CMK (cell line): ENCODE measurements at places on chromosomes 1 and 21.

DNA sequence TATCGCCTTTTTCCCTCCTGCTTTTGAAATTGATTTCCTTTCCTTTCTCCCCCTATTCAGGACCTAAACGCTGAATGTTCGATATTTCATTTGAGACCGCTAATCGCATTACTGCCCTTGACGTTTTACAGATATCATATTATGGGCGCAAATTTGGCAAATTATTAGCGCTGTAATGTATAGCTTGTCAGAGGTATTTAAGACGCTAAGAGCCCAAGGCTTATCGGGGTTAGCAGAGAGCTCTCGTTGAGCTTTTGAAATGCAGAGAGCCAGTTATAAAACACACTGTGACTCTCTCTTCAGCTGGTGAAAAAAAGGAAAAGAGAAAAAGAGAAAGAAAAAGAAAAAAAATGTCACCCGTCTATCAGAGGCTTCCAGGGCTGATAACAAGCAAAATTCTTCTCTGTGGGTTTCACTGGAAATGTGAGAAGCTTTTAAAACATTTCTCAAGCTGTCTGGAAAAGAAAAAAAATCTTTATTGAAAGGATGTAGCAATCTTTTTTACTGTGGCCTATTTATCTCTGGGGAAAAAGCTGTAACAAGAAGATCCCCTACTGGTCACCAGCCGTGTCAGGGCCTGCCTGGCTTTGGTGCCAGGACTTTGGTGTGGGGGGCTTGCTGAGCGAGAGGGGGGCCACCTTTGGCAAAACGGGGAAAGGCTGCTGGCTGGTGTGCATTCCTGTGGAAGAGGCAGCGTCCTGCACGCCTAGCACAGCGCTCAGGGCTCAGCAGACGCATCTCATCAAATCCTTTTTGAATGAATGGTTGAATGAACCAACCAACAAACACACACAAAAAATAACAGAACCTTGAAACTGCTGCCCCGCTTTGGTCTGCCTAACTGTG, 119.8 kb downstream of the RNF220 start:
- DNase-seq: no peak

- DNase-seq: no peak
Observed at GRCh38 chr1:181429462-181429861, 53.9 kb upstream of the CACNA1E start.

DNA sequence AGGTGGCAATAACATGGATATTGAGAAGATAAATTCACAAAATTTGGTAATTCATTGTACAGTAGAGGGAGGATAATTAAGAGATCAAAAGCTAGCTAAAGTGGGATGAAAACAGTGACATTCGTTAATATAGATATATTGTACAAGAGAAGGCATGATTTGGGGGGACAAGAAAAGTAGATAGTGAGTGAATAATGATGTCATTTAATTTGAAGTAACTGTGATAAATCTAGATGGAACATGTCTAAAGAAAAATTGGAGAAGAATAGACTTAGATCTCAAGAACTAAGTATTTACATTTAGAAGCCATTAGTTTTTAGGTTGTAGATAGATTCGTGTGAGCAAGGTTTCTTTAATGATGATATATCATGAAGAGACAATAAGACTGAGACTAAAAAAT, 594.0 kb upstream of the RGS18 start:
- no peak for DNase-seq

DNA sequence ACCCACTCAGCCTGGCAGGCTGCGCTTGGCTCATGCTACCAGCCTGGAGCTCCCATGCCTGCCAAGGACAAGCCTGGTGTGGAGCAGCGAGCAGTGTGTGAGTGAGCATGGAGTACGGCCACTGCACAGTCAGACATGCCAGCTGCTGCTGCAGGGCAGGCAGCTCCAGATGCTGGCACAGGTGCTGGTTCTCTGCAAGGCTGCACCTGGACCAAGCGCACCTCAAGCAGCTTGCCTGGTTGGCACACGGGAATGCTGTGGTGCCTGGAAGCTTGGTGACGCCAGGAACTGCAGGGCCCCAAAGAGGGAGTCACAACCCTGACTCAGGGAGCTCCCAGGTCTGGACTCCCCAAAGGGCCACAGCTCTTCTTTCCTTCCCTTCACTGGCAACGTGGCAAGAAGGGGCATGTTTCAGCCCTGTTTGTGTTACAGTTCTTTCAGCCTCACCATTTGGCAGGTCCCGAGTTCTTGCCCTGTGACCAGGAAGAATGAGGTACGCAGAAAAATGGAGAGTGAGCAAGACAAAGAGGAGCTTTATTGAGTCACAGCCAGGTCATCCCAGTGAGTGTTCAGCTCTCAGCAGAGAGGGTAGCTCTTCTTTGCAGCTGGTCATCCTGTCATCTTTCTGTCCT, 26.1 kb downstream of the ACOT7 start:
- no peak for DNase-seq

- DNase-seq: no peak
Observed at GRCh38 chr1:236980673-236981072, 23.6 kb downstream of the MT1HL1 start.

DNA sequence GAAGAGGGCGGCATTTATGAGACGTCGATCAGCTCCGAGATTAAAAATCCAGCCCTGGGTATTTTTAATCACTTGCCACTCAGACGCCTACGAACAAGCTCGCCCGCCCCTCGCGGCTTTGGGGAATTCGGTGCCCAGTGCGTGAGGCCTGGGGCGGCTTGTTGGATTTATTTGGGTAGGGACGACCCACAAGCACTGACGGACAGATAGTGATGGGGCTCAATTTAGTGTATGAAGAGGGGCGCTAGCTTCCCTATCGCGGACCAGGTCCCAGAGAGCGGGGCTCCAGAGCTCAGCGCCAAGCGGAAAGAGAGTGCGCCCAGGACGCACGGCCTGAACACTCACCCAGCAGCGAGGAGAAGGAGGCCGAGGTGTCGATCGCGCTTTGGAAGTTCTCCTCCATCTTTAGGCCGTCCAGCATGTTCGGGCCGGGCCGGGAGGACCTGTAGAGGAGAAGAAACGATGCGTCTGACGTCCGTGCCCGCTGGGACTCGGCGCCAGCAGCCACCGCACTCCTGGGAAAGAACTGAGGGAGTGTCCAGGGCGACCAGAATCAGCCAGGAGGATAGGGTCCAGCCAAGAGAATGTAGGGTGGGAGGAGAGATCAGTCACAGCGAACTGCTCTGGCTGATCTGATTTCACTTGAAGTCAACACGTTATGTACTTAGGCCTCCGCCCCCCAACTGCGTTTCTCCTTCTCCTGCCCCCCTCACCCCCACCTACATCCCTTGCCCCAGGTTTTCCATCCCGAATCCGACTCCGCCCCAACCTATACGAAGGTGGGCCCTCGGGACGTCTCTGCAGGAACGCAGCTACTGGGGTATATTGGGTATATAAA, 1.2 kb downstream of the LMX1A start:
- no peak for DNase-seq

DNA sequence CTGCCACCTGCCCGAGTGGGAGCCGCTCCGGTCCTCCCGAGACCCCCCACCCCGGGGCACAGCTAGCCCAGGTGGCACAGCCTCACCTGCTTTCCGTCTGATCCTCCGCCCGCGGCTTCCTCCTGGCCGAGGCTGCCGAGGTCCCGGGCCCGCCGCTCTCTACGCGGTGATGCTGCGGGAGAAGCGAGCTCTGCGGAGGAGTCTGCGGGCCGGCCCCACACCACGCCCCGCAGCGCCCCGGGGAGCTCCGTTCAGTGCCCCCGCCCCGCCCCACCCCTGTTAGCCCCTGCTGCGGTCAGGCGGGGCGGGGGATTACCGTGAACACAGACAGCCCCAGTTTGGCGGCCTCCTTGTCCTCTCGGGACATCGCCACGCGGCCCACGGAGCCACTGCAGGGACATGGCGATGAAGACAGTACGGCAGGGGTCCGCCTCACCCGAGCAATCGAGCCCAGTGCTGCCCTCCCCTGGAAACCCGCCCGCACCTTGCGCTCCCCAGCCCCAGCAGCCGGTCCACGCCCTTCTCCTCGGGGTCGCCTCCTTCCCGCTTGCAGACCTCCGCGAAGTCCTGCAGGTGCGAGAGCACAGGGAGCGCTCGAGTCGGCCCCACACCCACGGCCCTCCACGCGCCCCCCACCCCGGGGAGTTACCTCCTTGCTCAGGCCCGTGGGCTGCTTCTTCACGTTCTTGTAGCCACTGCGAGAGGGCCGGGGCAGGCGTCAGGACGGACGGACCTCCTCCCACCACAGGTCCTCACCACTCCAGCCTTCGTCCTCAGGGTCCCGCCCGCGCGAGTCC, 933 bp downstream of the C1orf35 start:
- DNase-seq: no peak

GRCh38 chr1:93221913-93222312, 41.4 kb downstream of the CCDC18 start:
- DNase-seq: no peak
